Glutamatergic neuron (in vitro differentiated cells): ENCODE measurements at places on chromosomes 16 and 17.

DNA sequence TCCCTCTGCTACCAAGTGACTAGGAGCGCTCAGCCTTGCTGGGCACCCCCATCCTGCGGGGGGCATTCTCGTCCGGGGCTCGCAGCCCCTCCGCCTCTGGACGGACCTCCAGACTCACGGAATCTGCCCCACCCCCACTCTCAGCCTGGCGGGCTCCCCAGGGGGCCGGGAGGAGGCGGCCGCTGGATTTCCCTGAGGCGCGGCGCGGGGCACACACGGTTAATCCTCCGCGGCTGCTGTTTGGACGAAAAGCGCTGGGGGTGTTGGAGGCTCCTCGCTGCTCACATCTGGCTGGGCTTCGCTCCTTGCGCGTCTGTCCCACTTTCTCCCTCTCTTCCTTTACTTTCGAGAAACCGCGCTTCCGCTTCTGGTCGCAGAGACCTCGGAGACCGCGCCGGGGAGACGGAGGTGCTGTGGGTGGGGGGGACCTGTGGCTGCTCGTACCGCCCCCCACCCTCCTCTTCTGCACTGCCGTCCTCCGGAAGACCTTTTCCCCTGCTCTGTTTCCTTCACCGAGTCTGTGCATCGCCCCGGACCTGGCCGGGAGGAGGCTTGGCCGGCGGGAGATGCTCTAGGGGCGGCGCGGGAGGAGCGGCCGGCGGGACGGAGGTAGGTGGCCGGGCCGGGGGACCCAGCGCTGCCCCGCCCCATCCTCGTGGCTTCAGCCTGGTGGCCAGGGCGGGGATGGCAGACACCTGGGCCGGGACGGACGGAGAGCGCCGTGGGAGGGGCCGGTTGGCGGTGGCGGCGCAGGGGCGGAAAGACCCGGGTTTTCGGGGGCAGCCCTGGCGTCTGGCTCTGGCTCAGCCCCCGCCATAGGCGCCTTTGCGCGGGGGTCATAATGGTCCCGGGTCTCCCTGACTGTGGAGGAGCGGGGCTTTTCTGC, at the start of gene C1QTNF1:
Gene C1QTNF1, plus strand, starts transcription at position 284 of the 886 bp plus-strand sequence. CDS start 19,800 bp downstream, outside the sequence.
- peak; percentile 61 for DNase-seq

DNA sequence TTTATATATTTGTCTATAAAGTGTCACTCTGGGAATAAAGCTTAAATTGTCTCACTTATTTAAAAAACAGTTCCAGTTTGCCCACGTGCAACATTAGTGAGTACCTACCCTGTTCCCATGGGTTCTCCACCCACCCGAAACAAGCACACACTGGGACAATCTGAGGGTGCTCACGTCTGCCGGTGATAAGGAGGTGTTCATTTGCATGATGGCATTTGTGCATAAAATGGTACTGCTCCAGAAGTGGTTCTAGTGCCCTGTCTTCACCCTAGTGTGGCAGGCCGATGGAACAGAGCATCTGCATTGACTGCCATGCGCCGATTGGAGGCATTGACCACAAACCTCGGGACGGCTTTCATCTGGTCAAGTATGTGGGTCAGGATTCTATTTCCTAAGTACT, 35.6 kb upstream of the ENDOV start:
- no peak for DNase-seq

- no peak for DNase-seq
Observed at GRCh38 chr17:42691021-42691545, 8.8 kb downstream of the CNTNAP1 start.

- DNase-seq: no peak
Observed at GRCh38 chr17:65914784-65915342, 277.1 kb downstream of the CEP112 start.

DNA sequence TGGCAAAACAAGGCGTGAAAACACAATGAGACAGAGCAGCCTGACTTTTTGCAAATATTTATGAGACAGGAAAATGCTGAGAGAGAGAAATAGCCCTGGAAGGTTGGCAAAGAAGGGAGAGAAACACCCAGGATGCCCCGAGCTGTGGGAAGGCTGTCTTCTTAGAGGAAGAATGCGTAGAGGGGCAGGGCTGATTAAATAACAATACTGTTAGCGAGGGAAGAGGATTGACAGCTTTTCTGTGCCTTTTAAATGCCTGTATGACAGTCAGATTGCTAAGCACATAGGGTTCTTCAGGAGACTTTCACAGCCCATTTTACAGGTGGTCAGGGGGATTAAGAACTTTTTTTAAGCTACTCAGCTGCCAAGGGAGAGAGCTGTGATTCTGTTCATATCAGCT, 219.2 kb downstream of the SHISA9 start:
- no peak for DNase-seq

GRCh38 chr17:29653995-29654714, 31.4 kb upstream of the CORO6 start:
- DNase-seq: no peak

- no peak for DNase-seq
Observed at GRCh38 chr17:39612291-39612894, 4.7 kb upstream of the NEUROD2 start.

DNA sequence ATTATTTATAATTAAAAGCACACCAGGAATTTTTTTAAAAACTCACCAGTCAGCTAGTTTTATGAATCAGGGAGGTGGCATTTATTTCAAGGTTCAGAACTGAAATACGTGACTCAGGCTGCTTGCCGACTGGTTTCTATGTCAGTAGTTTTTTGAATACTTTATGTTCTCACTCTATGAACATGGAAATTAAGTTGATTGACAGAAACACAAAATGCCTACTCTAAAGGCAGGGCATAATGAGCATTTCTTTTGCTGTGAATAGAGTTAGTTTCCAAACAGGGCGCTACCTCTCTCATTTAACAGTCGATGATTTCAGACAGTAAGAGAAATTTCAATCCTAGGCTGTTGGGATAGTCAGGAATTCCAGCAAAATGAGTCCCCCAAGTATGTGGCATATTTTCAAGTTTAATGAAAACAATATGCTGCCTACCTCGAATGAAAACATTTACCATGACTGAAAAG, 6.7 kb downstream of the HS3ST3B1 start:
- DNase-seq: no peak

DNA sequence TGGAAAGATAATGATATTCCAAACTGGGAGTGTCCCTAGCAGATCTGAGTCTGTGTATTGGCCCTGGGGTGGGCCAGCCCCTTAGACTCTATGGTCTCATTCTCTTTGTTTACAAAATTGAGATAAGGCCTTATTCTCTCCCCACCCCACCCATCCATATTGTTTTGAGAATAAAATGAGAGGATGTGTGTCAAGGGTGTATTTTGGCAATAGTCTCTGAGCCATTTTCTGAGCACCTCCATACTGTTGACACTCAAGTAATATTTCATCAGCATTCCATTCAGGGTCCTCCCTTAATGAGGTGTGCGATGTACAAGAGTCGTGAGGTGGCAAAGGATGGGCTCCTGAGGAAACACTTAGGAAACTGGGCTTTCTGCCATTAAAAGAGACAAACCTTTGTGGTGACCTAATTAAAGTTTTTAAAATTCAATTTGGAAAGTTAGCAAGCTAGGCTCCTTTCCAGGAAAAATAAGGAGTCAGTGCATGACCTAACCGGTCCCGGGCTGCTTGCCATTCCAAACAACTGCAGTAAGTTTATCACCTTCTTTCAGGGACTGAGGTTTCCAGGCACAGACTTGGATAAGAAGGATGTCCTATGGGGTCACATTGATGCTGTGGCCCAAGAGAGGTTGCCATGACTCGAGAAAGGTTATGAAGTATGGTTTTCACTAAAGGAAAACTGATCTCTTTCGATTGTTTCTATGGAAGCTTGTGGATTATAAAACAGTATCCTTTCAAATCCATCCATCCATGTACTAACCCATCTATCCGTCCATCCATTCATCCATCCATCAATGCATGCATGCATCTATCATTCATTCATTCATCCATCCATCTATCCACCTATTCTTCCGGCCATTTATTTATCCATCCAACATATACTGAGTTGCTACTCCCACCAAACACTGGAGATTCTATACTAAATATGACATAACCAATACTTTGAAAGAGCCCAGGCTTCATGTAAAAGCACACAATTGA, 443.3 kb downstream of the UTP18 start:
- DNase-seq: no peak

DNA sequence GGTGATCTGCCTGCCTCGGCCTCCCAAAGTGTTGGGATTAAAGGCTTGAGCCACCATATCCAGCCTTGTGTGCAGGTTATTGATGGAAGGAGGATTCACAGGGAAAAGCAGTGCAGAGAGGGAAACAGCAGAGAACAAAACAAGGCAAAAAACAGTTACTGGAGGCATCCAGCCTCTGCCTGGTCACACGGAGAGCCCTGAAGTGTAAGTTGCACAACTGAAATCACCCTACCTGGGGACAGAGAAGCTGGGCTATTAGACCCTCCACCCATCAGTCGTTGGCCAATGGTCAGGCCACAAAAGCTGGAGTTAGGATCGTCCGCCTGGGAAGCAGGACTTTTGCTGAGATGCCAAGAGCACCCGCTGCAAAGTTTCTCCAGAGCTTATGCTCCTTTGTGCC, 57.9 kb upstream of the BCO1 start:
- no peak for DNase-seq

DNA sequence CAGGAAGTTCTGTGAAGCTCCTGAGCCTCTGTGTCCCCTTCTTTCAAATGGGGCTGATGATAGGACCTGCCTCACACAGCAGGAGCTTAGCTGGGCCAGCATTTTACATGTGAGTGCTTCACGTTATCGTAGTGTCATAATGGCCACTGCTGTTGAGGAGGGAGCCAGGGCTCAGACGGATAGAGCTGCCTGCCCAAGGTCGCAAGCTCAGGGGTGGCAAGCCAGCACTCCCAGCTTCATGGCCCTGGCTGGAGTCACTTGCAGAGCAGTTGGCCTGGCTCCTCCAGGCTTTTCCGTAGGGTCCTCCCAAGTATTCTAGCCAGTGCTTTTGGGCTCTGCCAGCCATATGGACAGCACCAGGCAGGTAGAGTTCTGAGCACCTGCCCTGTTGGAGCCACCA, 115.1 kb downstream of the SOCS1 start:
- no peak for DNase-seq

GRCh38 chr17:17107281-17107680, 65.0 kb downstream of the MPRIP start:
- no peak for DNase-seq

DNA sequence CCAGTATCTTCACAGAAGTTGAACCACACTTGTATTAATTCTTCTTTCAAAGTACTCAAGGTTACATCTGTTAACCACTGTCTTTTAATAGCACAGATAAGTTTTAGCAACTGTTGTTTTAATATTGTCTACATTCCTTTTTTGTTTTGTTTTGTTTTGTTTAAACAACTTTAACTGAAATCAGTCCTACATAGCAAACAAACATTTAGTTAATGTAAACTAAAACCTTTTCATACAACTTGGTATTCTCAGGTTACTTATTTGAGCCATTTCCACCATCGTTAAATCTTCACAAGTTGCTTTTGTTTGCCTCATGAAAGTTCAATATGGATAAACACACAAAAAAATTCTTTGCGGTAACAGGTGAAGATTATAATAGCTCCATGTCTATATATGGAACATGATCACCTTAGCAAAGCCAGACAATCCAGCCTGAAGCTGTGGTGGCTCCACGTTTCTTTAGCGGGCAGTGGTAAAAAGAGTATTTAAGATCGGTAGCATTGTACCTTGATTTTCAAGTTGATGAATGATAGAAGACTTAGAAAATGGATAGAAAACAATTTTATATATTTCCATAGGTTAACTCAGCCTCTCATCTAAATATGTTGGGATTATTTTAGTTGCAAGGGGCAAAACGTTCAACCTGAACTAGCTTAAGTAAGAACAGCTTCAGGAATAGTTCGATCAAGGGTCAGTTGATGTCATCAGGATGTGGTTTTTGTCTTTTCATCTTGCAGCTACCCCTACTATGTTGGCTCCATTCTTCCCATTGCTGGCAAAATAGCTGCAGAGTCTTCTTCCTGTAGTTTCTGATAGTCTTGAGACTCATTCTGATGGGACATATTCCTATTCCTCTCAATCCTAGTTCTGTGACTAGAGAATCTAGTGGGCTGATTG, 182.8 kb downstream of the FTO start:
- DNase-seq: no peak
